ENCODE measurements at places on chromosomes 3 and 15. TPM values are rescaled to one million over a fixed set of nuclear protein-coding genes. Genes with fewer than 3 reads are reported as not detected.

GRCh38 chr3:152656972-152657355, 178.0 kb upstream of the P2RY1 start:
- no peaks in the 10 kb centered on the region for H3K4me1 ChIP-seq
- no peaks in the 10 kb centered on the region for H3K27me3 ChIP-seq
- no peak for DNase-seq
- no peaks in the 10 kb centered on the region for H3K36me3 ChIP-seq
- H3K27ac ChIP-seq = no peak overlapping the region

GRCh38 chr3:9012521-9012920, 49.2 kb upstream of the RAD18 start:
- H3K27me3 ChIP-seq = no peaks in the 10 kb centered on the region
- H3K27ac ChIP-seq = no peak overlapping the region
- no peak overlapping the region for H3K4me3 ChIP-seq
- H3K36me3 ChIP-seq = no peaks in the 10 kb centered on the region
- no peaks in the 10 kb centered on the region for H3K4me1 ChIP-seq
- no peak for DNase-seq

DNA sequence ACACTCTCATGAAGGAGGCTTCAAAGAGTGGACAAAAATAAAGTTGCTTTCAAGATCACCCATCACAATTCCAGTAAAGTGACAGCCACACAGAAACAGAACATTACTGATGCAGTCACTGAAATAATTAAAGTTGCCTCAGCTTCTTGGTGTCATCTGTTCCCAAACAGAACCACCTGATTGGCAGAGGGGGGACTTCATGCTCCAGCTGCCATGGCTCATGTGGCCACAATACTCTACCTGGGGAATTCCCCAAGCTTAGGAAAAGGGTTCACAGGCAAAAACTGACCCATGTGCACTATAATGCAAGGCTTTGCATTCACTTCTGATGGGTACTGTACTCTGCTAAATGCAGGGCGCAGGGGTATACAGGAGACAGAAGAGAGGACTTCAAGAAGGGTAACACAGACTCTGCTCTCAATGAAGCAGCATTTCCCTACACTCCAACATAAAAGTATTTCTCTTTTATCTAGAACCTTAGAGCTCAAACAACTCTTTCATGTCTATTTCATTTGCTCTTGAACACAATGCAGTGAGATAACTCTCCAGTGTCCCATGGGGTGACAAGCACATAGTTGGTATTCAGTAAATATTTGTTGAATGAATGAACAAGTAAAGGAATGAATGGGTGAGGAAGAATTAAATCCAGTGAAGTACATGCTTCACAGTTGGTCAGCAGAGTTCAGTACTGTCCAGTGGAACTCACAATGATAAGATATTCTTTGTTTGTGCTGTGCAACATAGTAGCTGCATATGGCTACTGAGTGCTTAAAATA, 8.6 kb upstream of the CTNNB1 start:
- H3K27me3 ChIP-seq = no peaks in the 10 kb centered on the region
- no peaks in the 10 kb centered on the region for H3K4me1 ChIP-seq
- no peak overlapping the region for H3K27ac ChIP-seq
- H3K36me3 ChIP-seq = no peaks in the 10 kb centered on the region
- no peak overlapping the region for H3K4me3 ChIP-seq
- no peak for DNase-seq

DNA sequence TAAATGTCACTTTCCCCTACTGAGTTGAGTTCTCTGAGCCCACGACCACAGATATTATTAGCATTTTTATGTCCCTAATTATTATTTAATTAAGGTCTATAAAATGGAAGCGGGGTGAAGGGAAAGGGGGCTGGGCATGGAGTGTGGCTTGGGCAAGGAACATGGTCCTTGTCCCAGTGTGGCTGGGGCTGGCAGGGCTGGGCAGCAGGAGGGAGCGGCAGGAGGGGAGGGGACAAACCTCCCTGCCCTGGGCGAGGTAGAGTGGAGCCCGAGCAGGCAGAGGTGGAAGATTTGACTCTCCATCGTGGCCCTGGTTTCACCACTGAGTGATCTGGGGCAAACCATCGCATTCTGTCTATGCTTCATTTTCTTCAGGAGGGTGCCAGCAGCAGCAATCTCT, 402.9 kb upstream of the C2CD4B start:
- no peaks in the 10 kb centered on the region for H3K36me3 ChIP-seq
- no peak for DNase-seq
- no peak overlapping the region for H3K4me3 ChIP-seq
- H3K27me3 ChIP-seq = no peaks in the 10 kb centered on the region
- no peak overlapping the region for H3K27ac ChIP-seq

Gene STX19
- not detected for total RNA-seq

- H3K27ac ChIP-seq = no peak overlapping the region
- no peaks in the 10 kb centered on the region for H3K36me3 ChIP-seq
- H3K4me3 ChIP-seq = no peak overlapping the region
- no peaks in the 10 kb centered on the region for H3K27me3 ChIP-seq
- DNase-seq = no peak
Measured at GRCh38 chr3:25457671-25458419, 29.8 kb downstream of the RARB start.

DNA sequence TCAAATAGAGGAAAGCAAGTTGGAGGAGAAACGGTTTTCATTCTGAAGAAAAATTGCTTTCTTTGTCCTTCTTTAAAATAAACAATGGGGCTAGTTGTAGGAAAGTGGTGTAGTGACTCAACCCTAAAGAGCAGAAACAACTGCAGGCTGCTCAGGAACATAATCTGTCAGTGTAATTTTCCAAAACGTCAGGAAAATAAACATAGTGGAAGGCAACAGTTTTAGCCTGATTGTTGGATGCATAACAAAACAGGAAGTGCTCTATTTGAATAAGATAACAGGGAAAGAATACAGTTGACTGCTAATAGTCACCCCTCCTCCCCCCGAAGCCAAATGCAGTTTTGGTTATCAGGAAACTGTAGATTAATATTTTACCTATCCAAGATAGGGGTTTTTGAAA, 167.6 kb downstream of the ECT2 start:
- no peaks in the 10 kb centered on the region for H3K36me3 ChIP-seq
- no peak overlapping the region for H3K27ac ChIP-seq
- H3K4me3 ChIP-seq = no peak overlapping the region
- no peaks in the 10 kb centered on the region for H3K27me3 ChIP-seq
- DNase-seq = no peak
- no peaks in the 10 kb centered on the region for H3K4me1 ChIP-seq

DNA sequence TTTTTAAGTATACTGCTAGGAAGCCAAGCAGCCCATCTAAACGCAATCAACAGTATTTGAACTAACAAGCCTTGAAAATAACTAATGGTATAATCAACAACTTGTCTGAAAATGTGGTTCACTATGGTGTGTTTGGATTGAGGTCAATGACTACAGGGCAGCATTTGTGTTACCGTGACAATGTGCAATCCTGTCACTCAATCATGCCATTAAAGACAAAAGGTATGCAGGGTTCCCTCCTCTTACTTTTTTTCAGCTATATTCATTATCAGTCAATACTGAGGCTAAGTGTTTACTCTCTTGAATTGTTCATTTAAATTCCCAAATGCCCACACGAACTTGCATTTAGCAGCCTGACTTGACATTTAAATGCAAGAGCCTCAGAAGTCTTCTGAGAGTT, 1099.3 kb upstream of the EPHA6 start:
- H3K27ac ChIP-seq = no peak overlapping the region
- no peak for DNase-seq
- H3K4me1 ChIP-seq = no peaks in the 10 kb centered on the region
- H3K27me3 ChIP-seq = no peaks in the 10 kb centered on the region

Gene LMAN1L
- total RNA-seq = not detected

DNA sequence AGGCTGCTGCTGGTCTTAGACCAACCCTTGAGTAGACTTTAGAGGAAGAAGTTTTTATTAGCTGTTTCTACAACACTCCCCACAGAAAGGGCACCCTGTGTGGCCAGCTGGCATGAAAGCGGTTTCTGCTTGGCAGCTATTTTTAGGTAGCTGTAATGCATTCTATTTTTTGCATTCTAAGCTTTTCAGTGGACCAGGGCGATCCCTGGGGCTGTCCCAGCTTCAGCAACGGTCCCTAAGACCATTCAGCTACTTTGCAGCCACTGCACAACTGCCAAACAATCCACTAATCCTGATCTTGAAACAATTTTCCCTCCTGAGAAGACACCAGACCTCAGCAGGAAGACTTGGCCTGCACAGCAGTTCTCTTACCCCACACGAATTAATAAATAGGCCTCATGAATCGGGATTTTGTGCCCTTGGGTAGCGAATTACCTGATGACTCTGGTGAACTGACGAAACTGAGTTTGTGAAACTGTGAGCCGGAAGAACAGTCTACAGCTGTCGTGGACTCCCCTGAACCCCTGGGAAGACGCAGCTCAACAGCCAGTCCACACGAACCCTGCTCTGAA, 14.6 kb upstream of the TFRC start:
- no peaks in the 10 kb centered on the region for H3K36me3 ChIP-seq
- peak; percentile 74 for DNase-seq
- peaks cover 10% of the 10 kb centered on the region for H3K4me1 ChIP-seq
- H3K27me3 ChIP-seq = no peaks in the 10 kb centered on the region
- peak overlapping the region; percentile 64 for H3K27ac ChIP-seq

- H3K4me1 ChIP-seq = no peaks in the 10 kb centered on the region
- no peak for DNase-seq
- no peaks in the 10 kb centered on the region for H3K27me3 ChIP-seq
- H3K4me3 ChIP-seq = no peak overlapping the region
- H3K27ac ChIP-seq = no peak overlapping the region
Measured at GRCh38 chr3:108667312-108667711, 77.8 kb downstream of the DZIP3 start.

- H3K36me3 ChIP-seq = no peaks in the 10 kb centered on the region
- no peaks in the 10 kb centered on the region for H3K27me3 ChIP-seq
- no peak overlapping the region for H3K4me3 ChIP-seq
- H3K4me1 ChIP-seq = no peaks in the 10 kb centered on the region
- no peak for DNase-seq
Measured at GRCh38 chr3:188165596-188165995, 11.6 kb downstream of the LPP start.

Gene PP2D1
- not detected for total RNA-seq

Gene TMCO5A
- total RNA-seq = not detected

Gene IMPG2
- total RNA-seq = 0.35 TPM

GRCh38 chr3:105798381-105798934, 70.4 kb downstream of the CBLB start:
- no peak for DNase-seq
- H3K27ac ChIP-seq = no peak overlapping the region
- H3K27me3 ChIP-seq = no peaks in the 10 kb centered on the region
- no peak overlapping the region for H3K4me3 ChIP-seq

DNA sequence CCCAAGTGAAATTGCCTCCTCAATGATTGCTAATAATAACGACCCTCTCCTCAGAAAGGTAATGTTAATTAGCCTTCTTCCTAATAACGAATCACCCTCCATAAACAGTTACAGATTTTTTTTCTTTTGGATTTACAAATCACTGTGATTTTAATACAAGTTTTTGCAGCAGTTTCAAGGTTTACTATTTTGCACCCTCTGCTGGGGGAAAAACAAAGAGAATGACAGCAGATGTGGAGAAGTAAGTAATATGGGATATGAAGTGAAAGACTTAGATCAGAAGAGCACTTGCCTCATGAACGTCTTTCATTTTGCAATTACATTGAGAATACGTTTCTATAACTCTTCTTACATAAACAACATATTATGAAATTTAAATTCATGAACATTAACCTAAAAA, 16.1 kb upstream of the CNTN3 start:
- no peak overlapping the region for H3K4me3 ChIP-seq
- no peaks in the 10 kb centered on the region for H3K4me1 ChIP-seq
- H3K36me3 ChIP-seq = no peaks in the 10 kb centered on the region

GRCh38 chr3:59486520-59486919, 436.7 kb upstream of the CFAP20DC start:
- no peak for DNase-seq
- H3K4me1 ChIP-seq = no peaks in the 10 kb centered on the region
- H3K36me3 ChIP-seq = no peaks in the 10 kb centered on the region
- H3K27ac ChIP-seq = no peak overlapping the region
- H3K27me3 ChIP-seq = no peaks in the 10 kb centered on the region
- H3K4me3 ChIP-seq = no peak overlapping the region

DNA sequence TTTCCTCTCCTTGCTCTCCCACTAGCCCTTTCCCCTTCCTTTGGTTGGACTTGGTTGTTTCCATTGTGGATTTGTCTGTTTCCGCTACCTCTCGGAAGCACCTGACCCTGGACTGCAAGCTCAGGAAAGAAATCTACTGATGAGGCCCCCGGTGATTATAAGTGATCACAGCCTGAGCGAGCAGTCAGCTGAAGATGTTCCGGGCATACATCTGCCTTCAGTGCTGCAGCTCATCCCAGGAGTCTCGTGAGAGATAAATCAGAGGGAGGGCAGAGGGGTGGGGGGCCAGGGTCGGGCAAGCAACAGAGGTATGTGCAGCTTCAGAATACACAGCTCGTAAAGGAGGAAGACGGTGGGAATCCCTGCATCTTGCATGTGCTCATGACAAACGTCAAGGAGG, 102.1 kb downstream of the MRPL46 start:
- no peaks in the 10 kb centered on the region for H3K36me3 ChIP-seq
- H3K4me3 ChIP-seq = no peak overlapping the region
- no peaks in the 10 kb centered on the region for H3K27me3 ChIP-seq
- no peaks in the 10 kb centered on the region for H3K4me1 ChIP-seq

DNA sequence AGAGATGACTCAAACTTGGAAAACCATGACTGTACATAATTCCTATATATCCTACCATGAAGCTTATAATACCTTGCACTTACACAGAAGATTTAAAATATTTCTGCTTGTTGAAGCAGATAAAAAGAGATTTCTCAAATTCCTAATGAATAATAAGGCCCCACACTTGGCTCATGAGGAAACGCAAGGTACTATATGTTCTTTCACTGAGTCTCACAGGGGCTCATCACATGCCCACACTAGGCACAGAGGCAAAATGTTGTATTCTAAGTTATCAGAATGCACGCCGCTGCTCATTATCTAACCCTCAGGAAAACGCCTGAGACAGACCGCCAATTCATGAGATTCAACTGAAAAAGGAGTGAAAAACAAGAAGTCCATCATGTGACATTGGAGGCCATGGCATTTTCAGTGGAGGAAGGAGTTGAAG, 5.6 kb downstream of the MYO1E start:
- DNase-seq = no peak
- no peaks in the 10 kb centered on the region for H3K36me3 ChIP-seq
- H3K4me1 ChIP-seq = peaks cover 12% of the 10 kb centered on the region

Gene CYP8B1
- total RNA-seq = not detected

DNA sequence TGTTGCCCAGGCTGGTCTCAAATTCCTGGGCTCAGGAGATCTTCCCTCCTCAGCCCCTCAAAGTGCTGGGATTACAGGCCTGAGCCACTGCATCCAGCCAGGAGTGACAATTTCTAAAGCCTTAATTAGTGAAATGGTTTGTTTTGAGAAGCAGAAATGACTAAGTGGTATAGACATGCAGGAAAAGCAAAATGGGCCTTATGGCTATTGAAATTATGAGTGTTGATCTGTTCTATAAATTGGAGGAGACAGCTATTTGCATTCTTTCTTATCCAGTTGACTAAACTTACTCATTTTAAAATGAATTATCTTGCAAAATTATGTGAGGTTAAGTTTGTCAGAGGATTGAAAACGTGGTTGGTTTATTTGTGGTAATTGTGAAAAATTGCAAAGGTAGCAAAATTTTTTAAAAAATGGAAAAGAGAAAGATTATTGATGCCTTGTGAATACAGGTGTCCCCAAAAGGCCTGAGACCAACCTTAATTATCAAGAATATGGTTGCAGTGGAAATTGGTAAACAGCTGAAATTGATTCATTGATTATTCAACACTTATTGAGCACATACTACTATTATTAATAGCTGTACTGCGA, 7.9 kb downstream of the RAP2B start:
- H3K4me3 ChIP-seq = no peak overlapping the region
- H3K27ac ChIP-seq = no peak overlapping the region
- H3K36me3 ChIP-seq = no peaks in the 10 kb centered on the region
- DNase-seq = no peak
